ENCODE measurements at places on chromosomes 16 and 17.

- no peak for DNase-seq
Measured at GRCh38 chr16:7335991-7336634, 3.5 kb downstream of the RBFOX1 start.

- peak; percentile 67 for DNase-seq
Measured at GRCh38 chr17:20206068-20206467, 196.9 kb downstream of the SPECC1 start.

- DNase-seq, result no peak
Measured at GRCh38 chr16:29983420-29984136, 9.9 kb downstream of the TAOK2 start.

GRCh38 chr17:50196826-50197225 is 4.6 kb downstream of the COL1A1 start:
- DNase-seq, result no peak

- DNase-seq, result no peak
Measured at GRCh38 chr17:79273660-79274059, 199.0 kb downstream of the ENGASE start.

- no peak for DNase-seq
Measured at GRCh38 chr16:86403541-86404163, 106.7 kb upstream of the FOXF1 start.

GRCh38 chr16:30786115-30786935 is 680 bp downstream of the ZNF629 start:
- peak; percentile 67 for DNase-seq

GRCh38 chr17:63224644-63225043 is 221.5 kb downstream of the CYB561 start:
- no peak for DNase-seq

GRCh38 chr17:64400642-64401041 is 10.0 kb upstream of the PECAM1 start:
- no peak for DNase-seq

DNA sequence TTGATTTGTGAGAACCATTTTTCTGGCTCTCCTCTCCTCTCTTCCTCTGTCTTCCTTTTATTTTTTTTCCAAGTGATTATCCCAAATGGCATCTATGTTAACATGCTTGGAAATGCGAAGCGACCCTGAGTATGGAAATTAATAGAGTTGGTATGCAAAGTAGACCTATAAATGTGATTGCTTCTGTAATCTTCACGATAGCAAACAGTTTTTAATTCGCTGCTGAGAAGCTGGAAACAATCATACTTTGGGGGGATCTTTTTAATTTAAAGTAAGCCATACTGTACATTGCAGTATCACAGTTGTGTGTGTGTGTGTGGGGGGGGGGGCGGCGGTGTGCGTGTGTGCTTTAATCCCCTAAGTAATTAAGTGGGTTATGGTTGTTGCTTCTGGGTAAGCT is 233.3 kb downstream of the CDH13 start:
- no peak for DNase-seq

- no peak for DNase-seq
Measured at GRCh38 chr17:66414561-66415175, 112.3 kb downstream of the PRKCA start.

DNA sequence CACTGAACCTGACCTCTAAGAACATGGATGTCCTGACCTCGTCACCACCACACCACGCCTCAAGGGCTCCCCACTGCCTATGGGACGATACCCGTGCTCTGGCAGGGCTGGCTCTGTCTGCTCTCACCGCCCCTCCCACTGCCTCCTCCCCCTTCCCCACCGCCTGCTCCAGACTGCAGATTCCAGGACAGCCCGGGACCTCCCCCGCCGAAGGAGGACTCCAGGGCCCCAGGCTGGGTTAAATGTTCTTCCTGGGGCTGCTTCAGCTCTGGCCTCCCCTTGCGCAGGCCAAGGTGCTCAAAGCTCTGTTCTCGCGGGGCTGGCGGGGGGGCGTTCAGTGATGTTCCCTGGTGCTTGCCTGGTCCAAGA is 3.1 kb downstream of the NPW start:
- DNase-seq, result peak; percentile 38

- DNase-seq, result no peak
Measured at GRCh38 chr17:31593806-31594205, 202.3 kb downstream of the RAB11FIP4 start.

- peak; percentile 61 for DNase-seq
Measured at GRCh38 chr17:82097184-82097918, 685 bp downstream of the FASN start.

DNA sequence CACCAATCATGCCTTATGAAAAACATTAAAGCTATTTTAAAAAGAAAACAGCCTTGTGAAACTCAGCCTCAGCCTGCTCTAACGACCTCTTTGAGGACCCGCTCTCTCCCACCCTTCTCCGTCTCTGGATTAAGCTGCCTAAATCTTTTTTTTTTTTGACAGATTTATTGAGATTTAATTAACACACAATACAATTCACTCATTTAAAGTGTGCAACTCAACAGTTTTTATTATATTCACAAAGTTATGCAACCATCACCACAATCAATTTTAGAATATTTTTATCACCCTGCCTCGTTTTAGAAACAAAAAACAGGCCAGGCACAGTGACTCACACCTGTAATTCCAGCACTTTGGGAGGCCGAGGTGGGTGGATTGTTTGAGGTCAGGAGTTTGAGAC is 8.4 kb downstream of the CDR2L start:
- no peak for DNase-seq

GRCh38 chr16:81445143-81445961 is 744 bp downstream of the CMIP start:
- peak; percentile 65 for DNase-seq

DNA sequence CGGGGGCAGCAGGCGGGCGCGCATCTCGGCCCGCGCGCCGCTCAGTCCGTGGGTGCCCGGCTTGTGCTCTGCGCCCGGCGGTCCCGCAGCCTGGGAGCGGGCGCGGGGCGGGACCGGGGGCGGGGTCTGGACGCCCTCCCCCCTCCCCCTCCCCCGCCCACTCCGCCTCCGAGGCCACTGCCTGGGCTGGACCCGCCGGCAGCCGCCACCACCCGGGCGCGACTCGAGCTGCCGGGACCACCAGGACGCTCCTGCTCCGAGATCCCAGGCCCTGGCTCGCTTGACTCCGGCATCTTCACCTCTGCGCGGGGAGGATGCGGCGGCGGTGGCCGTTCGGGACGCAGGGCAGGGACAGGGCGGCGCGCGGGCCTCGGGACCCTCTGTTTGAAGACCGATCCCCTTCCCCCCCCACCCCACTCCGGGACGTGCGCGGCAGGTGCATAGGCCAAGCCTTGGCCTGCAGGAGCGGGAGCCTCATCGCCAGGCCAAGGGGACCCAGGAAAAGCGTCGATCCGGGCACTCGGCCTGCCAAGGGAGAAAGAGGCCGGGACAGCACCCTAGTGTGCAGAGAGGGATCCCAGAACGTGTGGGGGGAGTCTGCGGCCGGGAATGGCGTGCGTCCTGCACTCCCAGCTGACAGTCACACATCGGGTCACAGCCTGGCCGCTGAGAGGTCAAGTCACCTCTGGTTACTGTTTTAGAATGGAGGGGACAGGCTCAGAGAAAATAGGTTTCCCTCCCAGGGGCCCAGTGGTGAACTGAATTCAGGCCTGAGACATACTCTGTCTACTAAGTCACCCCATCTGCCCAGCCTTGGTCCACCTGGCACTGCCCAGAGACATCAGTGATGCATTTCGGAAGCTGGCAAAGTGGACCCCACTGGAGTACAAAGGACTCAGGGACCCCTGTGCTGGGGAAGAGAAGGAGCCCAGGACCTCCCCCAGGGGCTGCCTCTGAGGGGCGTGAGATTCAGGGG is at the start of gene HS3ST6:
TSS of gene HS3ST6 (minus strand) at position 65 of the 976 bp plus-strand sequence. CDS start 92 bp downstream, outside the sequence.
- no peak for DNase-seq

GRCh38 chr16:52077607-52078006 is 469.3 kb downstream of the TOX3 start:
- no peak for DNase-seq

DNA sequence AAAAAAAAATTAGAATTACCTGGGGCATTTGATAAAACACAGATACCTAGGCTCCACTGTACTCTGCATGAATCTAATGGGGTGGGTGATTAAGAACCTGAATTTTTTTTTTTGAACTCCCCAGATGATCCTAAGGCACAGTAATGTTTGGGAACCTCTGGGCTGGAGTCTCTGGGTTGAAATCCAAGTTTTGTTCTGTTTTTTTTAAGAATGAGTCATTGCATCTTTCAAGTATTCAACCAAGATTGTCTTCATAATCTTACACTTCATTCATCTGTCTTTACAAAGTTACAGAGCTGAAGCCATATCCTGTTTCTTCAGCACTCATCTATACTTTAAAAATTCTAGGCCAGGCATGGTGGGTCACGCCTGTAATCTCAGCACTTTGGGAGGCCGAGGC is 52.6 kb downstream of the PIGL start:
- no peak for DNase-seq

GRCh38 chr16:3182608-3183444 is 5.2 kb upstream of the OR1F1 start:
- peak; percentile 53 for DNase-seq

DNA sequence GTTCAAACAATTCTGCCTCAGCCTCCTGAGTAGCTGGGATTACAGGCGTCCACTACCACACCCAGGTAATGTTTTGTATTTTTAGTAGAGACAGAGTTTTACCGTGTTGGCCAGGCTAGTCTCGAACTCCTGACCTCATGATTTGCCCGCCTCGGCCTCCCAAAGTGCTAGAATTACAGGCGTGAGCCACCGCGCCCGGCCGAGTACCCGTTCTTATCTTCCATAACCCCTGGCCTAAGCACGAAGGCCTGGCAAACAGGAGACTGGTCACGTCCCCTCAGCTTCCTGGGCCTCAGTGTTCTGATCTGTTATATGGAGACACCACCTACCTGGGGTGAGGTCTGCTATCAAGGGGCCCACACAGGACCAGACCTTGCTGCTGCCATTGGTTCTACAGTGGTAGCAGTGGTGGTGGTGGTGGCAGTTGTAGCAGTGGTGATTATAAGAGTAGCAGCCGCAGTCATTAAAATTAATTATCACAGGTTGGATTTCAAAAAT is 1.3 kb downstream of the SLC5A10 start:
- no peak for DNase-seq

DNA sequence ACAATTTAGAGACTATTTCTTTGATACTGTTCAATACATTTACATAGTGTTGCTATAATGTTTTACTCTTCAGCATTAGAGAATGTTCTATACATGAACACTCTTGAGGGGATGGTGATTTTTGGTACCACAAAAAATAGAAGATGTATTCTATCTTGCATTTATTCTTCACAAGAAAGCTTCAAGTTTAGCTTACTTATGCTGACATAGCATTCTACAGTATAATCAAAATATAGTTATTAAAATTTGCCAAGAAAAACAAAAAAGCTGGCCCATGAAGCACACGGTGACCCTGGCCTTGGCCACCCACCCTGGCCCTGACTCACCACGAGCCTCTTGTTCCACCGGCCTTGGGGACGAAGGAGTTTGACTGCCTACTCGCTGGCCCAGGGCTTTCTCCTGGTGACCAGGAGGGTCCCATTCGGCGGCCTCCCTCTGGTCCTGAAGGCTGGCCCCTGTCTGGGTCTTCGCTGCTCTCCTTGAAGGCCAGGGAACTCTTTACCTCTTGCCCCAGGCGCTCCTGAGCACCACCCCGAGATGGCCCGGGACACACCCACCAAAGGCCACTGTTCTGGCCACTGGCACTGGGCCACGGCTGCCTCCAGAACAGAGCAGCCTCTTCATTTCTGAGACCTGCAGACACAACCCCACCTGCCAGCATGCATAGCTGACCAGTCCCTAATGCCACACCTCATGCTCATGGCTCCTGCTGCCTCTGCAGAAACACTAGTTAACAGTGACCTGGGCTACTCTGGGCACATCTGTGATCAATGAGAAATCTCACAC is 22.5 kb upstream of the ICAM2 start:
- no peak for DNase-seq

DNA sequence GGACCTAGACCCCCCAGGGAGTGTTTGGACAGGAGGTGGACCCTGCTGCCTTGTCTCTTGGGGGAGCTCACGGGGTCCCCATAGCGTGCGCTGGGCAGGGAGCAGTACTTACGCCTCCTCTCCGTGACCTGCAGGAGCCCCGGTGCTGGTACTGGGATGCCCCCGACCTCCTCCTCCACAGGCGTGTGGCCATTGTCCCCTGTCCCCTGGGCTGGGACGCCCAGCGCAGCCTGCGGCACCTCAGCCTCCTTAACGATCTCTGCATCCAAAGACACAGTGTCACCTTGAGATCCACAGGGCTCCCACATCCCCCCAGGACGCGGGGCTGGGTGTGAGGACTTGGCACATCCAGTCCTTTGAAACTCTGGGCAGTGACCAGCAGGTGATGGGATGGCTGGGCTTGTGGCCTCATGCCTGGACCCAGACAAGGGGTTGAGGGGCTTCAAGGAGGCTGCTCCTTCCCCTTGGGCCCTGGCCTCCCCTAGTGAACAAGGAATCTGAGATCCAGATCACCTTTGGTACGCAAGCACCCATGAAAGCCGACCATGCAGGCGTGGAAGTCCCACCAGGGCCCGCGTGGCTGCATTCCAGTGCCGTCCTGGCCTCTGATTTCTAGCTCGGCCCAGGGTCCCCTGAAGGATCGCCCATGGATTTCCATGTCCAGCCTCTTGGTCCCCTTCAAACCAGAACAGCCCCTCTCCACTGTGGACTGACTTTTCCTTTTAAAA is 9.9 kb downstream of the DBNDD1 start:
- no peak for DNase-seq

- no peak for DNase-seq
Measured at GRCh38 chr17:3378321-3378720, 7.8 kb downstream of the OR3A2 start.

DNA sequence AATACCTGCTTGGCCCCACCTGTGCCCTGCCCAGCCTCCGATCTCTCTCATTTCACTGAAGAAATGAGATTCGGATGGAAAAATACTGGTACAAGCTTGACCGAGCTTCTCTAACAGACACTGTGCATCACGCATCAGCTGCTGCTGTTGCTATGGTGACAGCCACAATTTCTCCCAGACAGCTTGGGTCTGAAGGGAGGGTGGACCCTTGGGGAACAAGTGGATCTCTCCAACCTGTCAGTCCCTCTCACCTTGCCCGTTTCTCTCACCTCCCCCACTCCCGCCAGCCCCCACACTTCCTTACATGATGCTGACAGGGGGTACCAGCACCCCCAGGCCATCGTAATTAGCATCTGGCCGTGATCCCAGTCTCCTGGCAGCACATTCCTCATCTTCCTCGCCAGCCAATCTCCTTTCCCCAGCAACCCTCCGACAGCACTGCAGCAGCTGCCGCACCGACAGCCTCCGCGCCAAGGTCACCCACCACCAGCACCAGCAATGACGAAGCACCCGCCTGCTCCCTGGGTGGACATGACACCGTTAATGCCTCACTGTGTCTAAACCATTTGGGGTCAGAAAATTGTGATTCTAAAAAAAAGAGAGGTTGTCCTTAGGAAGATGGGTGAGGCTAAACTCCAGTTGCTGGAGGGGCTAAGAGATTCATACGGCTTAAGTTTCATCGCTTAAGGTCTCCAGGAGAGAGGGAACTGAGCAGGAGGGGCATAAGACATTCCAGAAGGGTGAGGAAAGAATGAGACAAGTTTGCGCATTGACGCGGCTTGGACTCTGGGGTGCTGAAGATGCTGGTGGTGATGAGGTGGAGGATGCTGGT is 58.6 kb upstream of the TNRC6A start:
- DNase-seq, result no peak

- DNase-seq, result no peak
Measured at GRCh38 chr17:80959330-80960036, 32.2 kb upstream of the CHMP6 start.

GRCh38 chr16:89828199-89828869 is at the start of gene SPIRE2:
SPIRE2 (plus strand) TSS chr16:89828475; CDS start chr16:89828551, 76 bp downstream.
- peak; percentile 94 for DNase-seq

Data from suppressor macrophage (primary cell).